Stimulated activated CD8-positive, alpha-beta memory T cell treated with anti-CD3 and anti-CD28 coated beads, Interleukin-7, amount 100 ng/mL, for 48 hours (primary cell): ENCODE measurements at places on chromosomes 4 and X.

DNA sequence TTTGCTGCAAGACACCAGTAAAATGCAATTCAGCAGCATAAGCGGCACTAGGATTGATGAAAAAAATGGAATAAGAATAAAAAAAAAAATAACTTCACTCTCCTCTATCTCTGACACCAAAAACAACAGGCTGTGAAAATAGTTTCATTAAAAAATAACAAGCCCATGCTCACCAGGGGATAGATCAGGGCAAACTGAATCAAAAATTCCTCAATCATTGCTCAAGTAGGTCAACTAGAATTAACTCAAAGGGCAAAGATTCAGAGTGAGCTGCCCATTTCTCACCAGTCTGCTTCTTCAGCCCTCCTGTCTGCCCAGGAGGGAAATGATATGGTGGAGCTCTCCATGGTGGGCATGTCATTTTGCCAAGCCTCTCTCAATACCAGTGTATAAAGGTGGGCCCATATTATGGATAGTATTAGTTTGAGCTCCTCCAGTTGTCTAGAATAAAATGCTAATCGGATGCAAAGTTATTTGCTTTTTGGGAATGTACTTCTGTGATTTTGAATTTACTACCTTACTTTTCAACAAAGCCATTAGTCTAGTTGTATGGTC lies 153.9 kb downstream of the UNC5C start:
- DNase-seq, result no peak

DNA sequence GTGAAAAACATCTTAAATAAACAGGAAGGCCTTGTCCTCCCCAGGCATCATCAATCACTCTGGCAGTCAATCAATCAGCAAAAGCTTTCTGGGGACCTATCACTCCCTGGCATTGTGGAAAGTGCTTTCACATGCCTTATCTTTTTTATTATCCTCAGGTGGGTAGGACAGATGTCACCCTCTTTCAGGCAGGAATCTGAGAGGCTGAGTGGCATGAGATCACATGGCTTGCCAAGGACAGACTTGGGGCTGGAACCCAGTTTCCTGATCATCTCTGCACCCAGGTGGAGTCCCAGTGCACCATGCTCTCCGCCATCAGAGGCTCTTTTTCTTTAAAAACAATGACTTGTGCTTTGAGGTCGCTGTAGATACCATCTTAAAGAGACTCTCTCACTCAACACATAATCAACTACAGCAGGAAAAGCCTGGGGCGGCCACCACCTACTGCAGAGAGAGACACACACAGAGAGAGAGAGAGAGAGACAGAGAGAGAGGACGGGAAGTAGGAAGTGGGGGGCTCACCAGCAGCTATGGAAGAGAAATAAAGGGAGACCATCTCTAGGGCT lies 282.7 kb downstream of the PTTG2 start:
- no peak for DNase-seq

- DNase-seq, result no peak
Observed at GRCh38 chr4:55345054-55345453, 988 bp upstream of the SRD5A3 start.

DNA sequence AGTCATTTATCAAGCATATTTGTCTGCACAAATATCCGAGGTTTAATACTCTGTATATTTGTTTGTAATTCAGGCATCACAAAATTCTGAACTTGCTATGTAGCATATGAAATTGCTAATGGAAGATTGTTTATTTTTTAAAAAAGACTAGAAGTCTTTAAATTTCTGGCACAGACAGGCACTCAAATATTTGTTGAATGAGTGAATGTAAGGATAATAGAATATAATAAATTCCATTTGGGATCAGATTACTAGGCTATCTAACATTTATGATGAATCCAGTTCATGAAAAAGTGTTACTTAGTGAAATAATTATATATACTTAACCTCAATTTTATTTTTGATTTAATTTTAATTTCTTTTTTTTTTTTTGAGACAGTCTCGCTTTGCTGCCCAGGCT lies 30.4 kb upstream of the TEC start:
- no peak for DNase-seq

GRCh38 chr4:47615385-47615784 lies 130.3 kb downstream of the ATP10D start:
- DNase-seq, result no peak

DNA sequence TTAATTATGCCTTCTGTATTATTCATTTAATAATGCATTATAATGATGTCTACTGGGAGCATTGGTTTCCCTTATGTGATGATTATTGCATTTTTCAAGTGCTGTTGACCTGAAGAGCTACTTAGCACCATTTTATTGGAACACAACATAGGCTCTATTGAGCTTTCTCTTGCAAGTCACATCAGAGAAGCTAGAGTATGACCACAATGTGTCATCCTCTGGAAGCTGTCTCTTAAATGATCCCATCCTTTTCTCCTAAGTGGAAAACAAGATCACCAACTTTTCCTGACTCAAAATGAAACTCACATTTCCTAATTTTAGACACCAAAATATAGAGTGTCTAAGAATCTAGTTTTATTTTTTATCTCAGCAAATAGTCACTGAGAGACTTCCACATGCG lies 1451.9 kb downstream of the PCDH7 start:
- no peak for DNase-seq

DNA sequence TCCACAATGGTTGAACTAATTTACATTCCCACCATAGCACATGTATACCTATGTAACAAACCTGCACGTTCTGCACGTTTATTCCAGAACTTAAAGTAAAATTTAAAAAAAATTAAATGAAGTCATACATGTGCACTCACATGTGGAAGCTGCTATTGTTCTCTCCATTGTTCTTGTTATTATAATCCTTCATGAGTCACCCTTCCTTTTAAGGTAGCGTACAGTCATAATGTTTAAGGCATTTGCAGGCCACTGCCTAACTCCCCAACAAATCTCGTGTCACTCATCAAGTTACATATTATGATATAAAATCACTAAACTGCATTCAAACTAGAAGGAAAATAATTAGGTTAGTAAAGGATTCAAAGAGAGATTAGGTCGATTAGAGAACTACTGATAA lies 63.6 kb downstream of the SLC7A11 start:
- DNase-seq, result no peak
